ENCODE measurements at places on chromosomes 3 and 15. TPM values are rescaled to one million over a fixed set of nuclear protein-coding genes. Genes with fewer than 3 reads are reported as not detected.

The SPTBN5 gene
- 0.35 TPM for total RNA-seq

The MEX3B gene
- 4.6 TPM for total RNA-seq

The IL5RA gene
- total RNA-seq = not detected

The GOLGA8N gene
- 0.35 TPM for total RNA-seq

The CRYBG3 gene
- 15.8 TPM for total RNA-seq

The SPESP1 gene
- total RNA-seq = 0.75 TPM

The PPIB gene
- total RNA-seq = 927 TPM

The ACTRT3 gene
- total RNA-seq = 12.3 TPM

The ACY1 gene
- 53.1 TPM for total RNA-seq

The EPHA6 gene
- total RNA-seq = not detected

DNA sequence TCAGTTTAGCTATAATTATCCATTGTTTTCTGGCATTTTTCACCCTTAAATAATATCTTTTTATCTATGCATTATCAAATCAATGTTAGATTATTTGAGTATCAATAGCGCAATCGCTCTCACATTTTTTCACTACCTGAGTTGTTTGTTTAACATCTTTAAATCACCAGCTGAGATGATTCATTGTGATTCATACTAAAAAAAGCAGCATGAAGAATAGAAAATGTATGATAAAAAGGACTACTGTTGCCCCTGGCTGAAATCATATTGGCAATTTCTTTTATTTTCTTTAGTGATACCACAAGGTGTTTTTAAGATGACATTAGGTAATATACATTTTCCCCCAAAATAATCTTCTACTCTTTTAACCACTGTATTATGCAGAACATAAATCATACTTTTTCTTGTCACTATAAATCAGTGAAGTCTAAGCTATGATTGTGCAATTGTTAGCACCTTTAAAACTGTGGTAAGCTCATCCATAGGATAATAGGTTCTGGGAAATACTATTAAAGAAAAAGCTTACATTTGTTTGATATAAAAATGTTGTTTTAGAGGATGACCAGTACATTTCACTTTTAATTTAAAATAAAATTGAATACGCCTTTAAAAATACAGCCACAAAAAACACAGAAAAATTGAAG lies 889.1 kb downstream of the NAALADL2 start:
- DNase-seq = peak; percentile 20

DNA sequence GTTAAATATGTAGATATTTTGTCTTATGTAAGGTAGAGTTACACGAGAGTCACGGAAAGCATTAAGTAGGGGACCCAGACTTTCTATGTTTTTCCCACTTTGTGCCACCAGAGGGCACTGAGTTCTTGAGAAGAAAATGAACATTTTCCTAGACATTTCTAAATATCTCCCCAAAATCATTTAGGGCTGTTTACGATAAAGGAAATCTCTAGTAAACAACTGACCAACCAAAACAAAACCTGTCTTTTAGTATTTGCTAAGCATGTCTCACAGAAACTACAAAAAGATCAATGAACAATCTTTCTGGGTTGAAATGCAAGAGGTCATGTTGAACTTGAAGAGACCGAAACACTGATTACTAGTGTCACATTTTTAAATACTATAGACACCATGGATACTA lies 16.1 kb downstream of the POU1F1 start:
- DNase-seq = peak; percentile 49

DNA sequence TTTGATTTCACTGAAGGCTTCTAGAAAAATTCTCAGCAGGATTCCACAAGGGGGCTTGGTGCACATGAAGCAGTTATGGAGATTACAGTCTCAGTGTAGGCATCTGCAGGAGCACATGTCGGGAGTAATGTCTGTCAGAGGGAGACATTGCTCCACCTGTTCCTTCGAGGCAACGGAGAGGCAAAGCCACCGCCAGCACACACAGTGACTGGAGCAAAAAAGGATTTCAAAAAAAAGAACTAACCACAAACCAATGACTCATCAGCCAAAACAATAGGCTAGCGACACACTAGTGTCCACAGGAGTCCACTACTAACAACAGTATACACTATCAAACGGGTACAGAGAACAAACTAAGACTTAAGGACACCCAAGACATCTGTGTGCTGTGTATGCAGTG lies 68.9 kb downstream of the NPTN start:
- peak; percentile 86 for DNase-seq

GRCh38 chr3:7543294-7543880 lies 682.5 kb downstream of the GRM7 start:
- DNase-seq = peak; percentile 31

- DNase-seq = no peak
Observed at GRCh38 chr3:48678056-48678455, 7.7 kb downstream of the NCKIPSD start.

DNA sequence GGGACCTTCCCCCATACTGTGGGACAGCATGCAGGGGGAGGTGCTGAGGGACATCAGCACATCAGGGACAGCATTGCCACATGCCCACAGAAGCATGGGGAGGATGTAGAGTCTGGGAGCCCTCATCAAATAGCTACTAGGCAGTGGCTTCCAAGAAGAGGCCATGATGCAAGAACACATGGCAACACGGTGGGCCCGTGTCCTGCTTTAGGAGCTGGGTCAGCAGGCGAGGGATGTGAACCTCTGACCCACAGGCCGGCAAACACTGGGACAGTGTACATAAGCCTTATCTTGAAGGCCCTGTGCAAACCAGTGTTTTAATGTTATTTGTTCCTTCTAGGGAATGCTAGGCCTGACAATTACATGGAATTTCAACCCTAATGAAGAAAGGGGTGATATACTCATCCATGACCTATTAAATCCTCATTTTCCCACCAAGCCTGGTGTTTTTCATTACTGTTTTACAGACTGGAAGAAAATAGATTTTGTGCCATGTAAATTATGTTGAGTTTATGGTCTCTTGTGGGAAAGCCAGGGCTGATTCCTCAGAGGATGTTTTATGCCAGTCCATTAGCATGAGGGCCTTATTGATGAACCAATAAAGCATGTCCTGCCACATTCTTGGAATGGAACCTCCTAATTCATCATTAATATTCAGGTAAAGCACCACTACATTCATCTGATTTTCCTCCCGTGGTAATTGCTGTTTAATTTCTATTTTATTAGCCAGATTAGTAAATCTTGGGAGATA lies 61.7 kb upstream of the SLC25A26 start:
- no peak for DNase-seq

DNA sequence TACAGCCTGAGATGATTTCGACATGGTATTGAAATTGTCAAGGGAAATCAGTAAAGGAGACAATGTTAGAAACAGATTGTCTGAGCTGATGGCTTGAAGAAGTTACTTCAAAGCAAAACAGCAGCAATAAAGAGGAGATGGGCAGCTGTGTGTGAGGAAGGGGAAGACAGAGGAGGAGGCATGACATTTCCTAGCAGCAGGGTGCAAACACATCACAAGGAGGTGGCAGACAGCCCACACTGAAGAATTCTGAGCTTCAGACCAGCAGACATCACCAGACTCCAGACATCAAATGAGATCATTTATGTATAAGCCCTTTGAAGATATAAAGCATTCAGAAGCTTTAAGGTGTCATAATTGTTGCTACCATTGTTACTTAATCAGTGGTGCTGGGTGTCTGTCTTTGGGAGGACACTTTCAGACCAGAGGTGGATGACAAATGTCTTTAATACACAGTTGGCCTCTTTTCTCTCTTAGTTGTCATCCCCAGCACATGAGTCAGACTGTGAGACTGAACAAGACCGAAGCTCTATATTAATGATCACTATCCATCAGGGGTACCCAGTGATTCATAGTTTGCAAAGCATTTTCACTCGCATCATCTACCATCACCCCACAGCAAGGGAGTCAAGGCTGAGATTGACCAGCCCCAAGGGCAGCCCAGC lies 203.9 kb downstream of the MINAR1 start:
- DNase-seq = no peak

DNA sequence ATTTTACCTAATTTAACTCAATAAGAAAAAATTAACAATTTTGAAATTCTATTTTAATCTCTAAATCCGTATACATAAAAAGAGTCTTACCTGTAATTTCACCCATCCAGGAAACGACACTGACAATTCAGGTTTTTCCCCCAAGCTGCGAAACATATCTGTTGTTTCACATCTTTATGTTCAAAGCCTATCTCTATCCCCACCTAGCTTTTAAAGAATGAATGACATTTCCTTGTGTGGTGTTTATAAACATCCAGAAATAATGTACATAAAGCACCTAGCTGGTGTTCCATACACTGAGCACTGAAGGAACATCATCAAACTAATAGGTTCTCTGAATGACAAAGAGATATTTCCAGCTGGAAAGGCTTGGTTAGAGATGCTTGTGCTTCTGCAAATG lies 867.8 kb downstream of the SQOR start:
- peak; percentile 32 for DNase-seq

DNA sequence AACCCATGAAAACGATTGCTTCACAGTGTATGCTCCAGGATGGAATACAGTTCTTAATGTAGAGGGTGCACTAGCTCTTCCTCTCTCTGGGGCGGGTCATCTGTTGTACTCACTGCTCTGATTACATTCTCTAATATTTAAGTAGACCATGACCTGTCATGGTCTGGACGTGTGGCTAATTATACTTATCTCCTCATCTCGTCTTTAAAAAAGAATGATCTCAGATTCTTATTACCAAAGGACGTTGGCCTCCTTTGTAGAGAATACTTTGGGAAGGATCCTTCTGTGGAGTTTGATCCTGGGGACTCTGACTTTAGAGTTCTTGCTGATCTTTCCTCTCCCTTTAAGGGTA lies 48.4 kb upstream of the TRAK1 start:
- no peak for DNase-seq

DNA sequence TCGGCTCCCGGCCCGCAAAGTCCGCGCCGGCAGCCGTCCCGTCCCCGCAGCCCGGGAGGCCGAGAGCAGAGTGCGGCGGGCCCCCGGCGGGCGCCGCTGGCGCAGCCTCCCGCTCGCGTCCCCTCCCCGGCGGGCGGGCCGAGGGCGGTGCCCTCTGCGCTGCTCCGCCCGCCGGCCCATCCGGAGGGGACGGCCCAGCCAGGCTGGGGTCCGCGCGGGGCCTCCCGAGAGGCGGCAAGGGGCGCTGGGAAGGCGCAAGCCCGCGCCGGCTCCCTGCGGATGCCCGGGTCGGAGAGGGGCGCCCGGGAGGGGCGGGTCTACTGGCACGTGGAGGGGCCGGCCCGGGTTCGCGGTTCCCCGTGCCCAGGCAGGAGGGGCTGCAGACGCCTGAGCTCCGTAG lies at the start of the genes CLCN2 and POLR2H:
Gene CLCN2 (minus strand): TSS at position 74 of the 400 bp plus-strand sequence. CDS start 126 bp downstream, outside the sequence.
Gene POLR2H (plus strand): TSS at position 179 of the 400 bp plus-strand sequence. CDS start 1,783 bp downstream, outside the sequence.
- no peak for DNase-seq

DNA sequence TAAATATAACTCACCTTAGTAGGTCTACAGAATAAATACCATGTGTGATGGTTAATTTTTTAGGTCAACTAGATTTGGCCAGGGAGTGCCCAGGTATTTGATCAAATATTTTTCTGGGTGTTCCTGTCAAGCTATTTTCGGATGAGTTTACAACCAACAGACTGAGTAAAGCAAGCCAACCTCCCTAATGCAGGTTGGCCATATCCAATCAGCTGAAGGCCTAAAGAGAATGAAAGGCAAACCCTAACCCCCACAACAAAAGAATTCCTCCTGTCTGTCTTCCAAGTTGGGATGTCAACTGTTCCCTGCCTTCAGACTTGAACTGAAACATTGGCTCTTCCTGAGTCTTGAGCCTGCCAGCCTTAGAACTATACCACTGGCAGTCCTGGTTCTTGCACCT lies 28.6 kb downstream of the TASOR start:
- no peak for DNase-seq

- DNase-seq = no peak
Observed at GRCh38 chr3:179410331-179410730, 40.9 kb downstream of the GNB4 start.

DNA sequence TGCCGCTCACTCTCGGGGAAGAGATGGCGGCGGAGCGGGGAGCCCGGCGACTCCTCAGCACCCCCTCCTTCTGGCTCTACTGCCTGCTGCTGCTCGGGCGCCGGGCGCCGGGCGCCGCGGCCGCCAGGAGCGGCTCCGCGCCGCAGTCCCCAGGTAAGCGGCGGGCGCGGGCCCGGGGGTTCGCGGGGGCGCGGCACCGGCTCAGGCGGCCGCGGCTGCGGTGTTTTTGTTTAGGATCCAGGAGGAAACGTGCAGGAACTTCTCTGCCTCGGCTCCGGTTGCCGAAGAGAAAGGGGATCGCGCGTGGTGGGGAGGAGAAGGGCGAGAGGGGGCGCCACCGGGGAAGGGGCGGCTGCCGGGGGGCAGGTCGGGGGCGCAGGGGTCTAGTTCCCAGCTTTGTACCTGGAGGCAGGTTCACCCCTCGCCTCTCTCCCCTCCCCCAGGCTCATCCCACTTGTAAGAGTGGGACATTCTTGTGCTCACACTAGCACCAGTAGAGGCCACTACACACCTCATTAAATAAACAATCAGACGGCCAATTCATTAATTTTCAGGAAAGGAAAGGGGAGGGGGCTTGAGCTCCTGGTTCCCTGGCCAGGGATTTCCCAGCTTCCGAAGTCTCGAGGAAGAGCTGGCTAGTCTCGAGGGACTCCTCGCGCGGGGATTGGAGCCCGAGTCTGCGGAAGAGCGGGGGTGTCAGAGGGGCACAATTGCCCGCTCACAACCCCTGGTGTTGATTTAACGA lies 562 bp downstream of the NEO1 start:
- peak; percentile 73 for DNase-seq

- DNase-seq = no peak
Observed at GRCh38 chr15:36117296-36117787, 462.1 kb upstream of the CDIN1 start.

GRCh38 chr3:63922491-63923199 lies 10.5 kb upstream of the SCAANT1 start:
- DNase-seq = no peak

DNA sequence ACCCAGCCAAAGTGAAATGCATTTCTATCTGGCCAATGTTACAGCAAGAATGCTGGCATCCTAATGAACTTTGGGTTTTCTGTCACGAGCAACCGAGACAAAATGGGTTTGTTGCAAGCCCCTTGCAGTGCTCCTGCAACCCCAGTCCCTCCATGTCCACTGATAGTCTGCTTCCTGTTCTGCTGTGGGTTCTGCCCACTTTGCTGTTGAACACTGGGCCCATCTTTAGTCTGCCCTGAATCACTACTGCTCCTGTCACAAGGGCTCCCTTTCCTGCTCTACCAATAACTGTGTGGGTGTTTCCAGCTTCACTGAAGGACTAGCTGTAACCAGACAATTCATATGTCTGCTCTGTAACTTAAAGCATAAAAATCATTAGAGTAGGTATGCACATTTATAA lies 12.7 kb upstream of the OXSR1 start:
- DNase-seq = no peak

DNA sequence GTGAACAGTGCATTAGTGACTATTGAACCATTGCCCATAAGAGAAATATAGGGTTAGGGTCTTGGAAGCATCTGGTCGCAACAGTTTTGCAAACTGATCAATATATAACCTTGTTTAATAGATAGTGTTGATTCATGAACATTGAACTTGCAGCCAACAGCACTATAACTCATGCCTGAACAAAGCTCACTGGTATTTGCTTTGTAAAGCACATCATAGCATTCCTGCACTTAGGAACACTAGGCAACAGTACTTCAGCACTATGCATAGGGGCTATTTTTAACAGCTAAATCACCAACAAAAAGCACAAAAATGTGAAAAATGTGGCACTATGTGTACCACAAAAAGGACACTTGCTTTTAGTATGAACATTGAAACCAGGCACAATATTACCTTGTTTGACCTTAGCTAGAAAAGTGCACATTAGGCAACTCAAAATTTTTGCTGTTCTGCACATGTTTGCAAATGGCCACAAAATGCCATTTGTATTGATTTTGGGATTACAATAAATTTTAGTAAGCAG lies 68.0 kb downstream of the OXNAD1 start:
- peak; percentile 34 for DNase-seq

GRCh38 chr3:23650371-23651140 lies 155.2 kb upstream of the UBE2E1 start:
- DNase-seq = peak; percentile 77

GRCh38 chr3:41002104-41002503 lies 197.2 kb upstream of the CTNNB1 start:
- DNase-seq = no peak
